ENCODE measurements at places on chromosomes 1 and 21.

- DNase-seq = no peak
Observed at GRCh38 chr1:75203415-75204277, 69.5 kb downstream of the LHX8 start.

DNA sequence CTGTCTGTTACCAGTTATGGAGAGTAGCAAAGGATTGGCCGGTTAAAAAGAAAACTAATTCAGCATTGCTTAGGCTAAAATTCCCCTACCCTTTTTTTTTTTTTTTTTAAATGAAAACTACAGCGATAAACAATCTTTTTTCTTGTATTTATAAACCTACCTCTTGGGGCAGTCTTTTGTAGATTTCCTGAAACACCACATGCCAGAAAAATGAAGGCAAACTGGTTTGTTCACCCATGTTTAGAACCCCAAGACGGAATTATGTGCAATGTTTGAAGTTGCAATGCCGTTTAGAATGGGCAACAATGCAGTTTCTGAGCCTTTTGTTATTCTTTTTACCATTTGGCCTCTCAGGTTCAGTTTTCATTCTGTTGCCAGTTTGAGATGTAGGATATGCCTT is 59.1 kb downstream of the PRDM2 start:
- no peak for DNase-seq

- DNase-seq = no peak
Observed at GRCh38 chr1:109269212-109269980, 13.5 kb downstream of the PSRC1 start.

DNA sequence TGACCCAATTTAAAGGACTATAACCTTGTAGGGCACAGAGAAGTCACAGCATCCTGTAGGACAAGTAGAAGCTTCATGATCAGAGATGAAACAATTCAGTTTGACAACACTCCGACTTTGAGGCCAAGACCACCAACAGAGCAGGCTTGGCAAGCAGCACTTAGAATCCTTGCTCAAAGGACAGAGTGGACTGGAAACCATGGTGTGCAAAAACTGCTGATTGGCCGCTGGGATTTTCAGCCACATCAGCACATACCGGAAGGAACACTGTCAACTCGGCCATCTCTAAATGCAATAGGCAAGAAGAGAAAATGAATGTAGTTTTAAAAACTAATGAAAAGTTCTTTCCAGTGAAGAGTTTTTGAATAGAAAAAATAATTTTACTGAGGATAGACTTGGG is 92.0 kb upstream of the PRMT6 start:
- no peak for DNase-seq

GRCh38 chr1:89890085-89890752 is 69.4 kb downstream of the LRRC8D start:
- DNase-seq = no peak

- DNase-seq = no peak
Observed at GRCh38 chr21:38027901-38028498, 111.7 kb upstream of the KCNJ6 start.
